ENCODE measurements at places on chromosomes 7 and 10.

GRCh38 chr10:116130006-116130405, 143.0 kb downstream of the GFRA1 start:
- no peak for DNase-seq

- no peak for DNase-seq
Measured at GRCh38 chr7:4131063-4131462, 551.0 kb upstream of the FOXK1 start.

GRCh38 chr7:135726276-135726788, 1.7 kb downstream of the SLC13A4 start:
- DNase-seq: no peak

- DNase-seq: no peak
Measured at GRCh38 chr7:78594156-78594555, 795.6 kb downstream of the PHTF2 start.

DNA sequence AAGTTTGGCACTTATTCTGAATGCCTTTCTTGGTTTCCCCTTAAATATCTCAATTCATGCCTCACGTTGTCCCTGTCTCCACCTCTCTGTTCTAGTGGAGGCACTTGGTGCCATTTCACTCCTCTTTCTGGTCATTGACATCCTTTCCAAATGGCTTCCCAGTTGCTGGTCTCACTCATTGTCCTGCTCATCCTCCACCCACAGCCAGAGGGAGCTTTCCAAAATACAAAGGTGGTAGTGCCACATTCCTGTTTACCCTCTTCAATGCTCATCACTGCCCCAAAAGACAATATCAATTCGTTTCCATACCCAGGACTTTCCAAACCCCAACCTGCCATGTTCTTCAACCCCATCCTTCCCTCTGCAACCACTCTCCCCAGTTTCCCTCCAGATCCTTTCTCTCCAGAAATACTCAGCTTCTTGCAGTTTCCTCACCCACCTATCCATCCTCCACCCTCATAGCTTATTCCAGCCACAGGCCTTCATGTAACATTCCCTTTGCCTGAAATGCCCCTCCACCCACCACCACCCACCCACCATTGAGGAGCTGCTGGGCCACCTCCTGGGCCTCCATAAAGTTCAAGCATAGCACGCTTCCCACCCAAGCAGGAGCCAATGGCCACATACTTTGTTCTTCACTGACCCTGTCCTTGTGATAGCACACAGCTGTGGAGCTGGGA, 63.1 kb upstream of the ADRB1 start:
- no peak for DNase-seq

GRCh38 chr10:25107756-25108155, 67.0 kb upstream of the GPR158 start:
- no peak for DNase-seq

GRCh38 chr10:72886621-72887020, 6.9 kb upstream of the OIT3 start:
- no peak for DNase-seq

GRCh38 chr10:6597478-6597877, 17.4 kb upstream of the PRKCQ start:
- no peak for DNase-seq

DNA sequence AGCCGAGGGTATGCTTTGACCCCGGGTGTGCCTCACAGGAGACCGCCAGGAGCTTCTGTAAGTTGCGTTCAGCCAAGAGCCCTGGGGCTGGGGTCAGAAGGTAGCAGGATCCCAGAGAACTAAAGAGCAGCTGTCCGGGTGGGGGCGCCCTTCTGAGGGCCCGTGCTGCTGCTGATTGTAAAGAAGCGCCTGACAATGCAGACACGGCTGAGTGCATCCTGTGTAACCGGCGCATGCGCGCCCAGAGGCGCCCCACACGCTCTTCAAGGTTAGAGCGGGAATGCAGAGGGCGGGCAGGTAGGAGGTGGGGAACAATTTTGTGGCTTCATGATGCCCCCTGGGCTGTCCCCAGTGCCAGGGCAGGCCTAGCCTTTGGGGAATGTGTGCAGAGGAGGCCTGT, 210.2 kb upstream of the CTBP2 start:
- no peak for DNase-seq

DNA sequence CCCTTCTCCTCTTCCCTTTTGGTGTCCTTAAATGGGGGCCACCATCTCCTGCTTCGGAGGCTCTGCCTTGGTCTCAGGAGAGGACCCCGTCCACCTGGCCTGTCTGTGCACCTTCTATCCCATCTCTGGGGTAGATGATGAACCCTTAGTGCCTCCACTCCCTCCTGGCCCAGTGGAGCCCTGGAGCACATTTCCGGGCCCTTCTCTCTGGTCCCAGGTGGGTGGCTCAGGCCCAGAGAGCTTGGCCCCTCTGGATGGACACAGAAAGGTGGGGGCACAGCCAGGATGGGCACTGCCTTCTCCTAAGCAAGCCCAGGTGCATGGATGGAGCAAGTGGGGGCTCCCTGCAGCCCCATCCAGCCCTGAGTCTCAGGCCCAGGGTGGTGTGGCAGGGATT, 121.4 kb upstream of the RET start:
- DNase-seq: no peak

DNA sequence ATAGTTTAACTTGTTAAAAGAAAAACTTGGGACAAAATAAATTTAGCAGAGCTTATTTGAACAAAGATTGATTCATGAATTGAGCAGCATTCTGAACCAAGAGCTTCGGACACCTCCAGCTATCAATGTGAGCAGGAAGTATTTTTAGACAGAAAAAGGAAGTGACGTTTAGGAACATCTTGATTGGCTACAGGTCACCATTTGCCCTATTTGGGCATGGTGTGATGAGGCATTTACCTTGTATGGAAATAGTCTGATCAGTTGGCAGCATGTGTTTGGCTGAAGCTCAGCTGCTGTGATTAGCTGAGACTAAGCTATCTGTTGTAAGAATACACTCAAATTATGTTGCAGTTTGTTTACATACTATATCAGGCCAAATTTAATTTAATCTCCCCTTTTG, 185.1 kb downstream of the ATRNL1 start:
- no peak for DNase-seq

DNA sequence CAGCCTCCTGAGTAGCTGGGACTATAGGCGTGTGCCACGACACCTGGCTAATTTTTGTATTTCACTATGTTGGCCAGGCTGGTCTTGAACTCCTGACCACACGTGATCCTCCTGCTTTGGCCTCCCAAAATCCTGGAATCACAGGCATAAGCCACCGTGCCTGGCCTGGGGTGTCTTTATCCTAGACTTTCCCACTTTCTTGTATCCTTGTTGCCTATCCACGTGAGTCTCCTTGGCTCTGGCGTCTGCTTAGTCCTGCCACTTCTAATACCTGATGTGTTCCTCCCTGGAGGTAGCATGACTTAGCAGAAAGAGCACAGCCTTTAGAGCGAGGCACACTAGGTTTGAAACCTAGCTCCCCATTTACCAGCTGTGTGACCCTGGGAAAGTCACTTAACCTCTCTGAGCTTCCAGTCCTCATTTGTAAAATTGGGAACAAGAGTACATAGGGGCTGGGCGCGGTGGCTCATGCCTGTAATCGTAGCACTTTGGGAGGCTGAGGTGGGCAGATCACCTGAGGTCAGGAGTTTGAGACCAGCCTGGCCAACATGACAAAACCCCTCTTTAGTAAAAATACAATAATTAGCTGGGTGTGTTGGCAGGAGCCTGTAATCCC, 344.6 kb downstream of the TYW1 start:
- DNase-seq: no peak

GRCh38 chr7:103538964-103539709, 93.1 kb upstream of the SLC26A5 start:
- DNase-seq: no peak

DNA sequence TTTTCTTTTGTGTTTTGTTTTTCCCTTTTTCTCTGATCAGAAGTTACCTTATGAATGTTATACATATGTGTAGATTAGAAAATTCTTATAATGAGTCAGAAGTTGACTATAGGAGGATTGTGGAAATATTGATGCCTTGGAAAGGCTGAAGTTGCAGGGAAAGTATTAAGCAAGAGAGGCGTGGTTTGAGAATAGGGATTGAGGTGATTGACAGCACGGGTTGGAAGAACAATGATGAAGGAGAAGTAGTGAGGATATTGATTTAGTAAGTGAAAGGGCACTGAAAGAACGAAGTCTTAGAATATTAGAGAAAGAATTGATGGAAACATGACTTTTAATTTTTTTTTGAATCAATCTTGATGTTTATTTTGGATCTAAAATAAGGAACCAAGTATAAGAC, 176.0 kb downstream of the EXOC4 start:
- DNase-seq: no peak

DNA sequence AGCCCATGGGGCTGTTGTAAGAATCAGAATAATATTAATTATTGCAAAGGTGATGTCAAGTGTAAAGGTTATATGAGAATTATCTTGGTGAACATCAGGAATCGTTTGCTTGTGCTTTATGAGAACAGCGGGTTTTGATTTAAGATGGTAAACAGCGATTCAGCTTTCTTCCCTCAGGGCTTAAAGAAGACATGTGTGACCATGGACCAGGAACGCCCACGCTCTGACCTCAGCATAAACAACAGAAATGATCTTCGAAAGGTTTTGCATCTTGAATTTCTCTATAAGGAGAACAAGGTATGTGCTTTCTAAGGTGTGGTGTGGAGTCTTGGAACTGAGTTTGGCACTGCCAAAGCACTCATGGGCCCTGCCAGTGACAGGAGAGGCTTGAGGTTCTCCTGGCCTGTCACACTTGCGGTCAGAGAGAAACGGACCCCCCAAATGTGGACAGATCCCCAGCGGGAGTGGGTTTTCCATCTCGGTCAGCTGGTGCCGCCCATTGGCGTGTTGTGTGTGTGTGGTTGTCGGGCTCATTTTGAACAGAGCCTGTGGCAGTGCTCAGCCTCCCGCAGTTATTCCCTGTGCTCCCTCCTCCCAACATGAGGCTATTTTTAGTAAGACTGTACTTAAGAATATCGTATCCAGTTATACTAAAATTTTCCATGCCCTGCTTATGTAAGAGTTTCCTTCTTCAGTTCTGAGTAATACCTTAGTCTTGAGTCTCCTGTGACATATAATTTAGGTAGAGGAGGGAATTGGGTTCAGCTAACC, 7.2 kb downstream of the MINDY4 start:
- DNase-seq: no peak

- no peak for DNase-seq
Measured at GRCh38 chr10:121692626-121693025, 94.4 kb upstream of the FGFR2 start.

GRCh38 chr7:28483112-28483511, 70.8 kb downstream of the CREB5 start:
- no peak for DNase-seq

DNA sequence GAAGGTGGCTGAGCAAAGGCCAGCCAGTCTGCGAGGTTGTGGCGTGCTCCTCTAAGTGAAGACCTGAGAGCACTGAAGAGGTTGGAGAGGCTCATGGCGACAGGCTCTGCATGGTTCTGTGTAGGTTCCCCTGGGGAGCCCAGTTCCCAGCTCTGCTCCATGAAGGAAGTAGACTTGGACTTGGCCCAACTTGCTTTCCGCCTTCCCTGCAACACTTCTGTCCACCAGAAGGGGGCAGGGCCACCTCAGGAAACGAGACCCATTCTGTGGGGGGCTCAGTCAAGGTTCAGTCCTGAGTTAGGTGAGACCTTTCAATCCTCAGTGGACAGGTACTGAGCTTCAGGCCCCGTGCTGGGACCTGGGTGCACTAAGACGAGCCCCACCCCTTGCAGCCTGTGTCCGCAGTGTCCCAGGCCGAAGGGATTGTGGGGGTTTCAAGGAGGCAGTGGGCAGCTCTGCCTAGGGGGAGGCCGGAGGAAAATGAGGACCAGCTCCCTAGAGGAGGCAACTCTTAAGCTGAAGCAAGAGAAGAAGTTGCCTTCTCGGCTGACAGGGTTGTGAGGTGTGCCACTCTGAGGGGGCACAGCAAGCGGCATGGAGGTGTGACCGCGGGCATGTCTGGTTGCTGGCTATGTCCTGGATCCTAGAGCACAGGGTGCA, 15.0 kb upstream of the PCBD1 start:
- DNase-seq: no peak

DNA sequence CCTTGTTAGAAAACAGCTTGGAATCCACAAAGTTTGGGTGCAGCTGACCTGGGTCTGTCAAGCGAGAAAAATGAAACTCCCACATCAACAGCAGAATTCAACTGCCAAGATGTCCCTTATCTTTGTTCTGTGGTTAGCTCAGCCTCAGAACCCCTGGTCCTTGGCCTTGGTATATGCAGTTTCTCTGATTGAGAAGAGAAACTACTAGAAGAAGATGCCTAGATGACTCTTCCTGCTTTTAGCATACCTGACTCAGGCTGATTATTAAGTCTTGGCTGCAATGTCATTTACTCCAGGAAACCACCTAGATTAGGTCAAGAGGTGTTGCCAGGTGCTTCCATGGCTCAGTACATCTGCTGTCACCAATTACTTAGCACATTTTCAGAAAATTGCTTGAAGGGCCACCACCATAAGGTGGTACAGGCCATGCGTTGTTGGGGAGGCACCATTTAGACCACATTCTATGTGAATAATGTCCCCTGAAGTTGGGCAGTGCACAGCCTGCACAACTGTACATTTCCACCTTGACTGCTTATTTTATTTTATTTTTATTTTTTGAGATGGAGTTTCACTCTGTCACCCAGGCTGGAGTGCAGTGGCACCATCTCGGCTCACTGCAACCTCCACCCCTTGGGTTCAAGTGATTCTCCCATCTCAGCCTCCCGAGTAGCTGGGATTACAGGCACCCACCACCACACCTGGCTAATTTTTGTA, 59.4 kb upstream of the ZNF438 start:
- no peak for DNase-seq

- no peak for DNase-seq
Measured at GRCh38 chr7:44062180-44062902, 3.0 kb downstream of the PGAM2 start.

DNA sequence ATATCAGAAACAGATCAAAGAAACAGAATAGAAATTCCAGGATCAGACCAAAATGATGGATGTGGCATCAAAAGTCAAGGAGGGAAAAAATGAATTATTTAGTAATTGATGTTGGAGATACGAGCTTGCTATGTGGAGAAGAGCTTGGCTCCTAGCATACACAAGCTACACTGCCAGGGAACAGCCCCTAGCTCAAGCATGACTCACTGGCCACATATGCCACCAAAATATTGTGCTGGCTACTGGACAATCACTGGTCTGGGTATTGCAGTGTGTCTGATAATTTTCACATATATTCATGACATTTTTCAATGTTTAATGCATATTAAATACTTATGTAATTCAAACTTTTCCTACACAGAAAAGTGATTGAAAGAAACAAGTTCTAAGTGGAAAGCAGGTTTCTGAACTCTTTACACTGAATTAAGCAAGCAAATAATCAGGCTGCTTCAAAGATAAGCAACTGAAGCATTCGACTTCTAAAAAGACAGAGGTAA, 59.3 kb downstream of the OAT start:
- DNase-seq: no peak

- DNase-seq: no peak
Measured at GRCh38 chr7:158821171-158822031, 7.9 kb downstream of the ESYT2 start.

Data from thymus (tissue), 14 donors.